ENCODE measurements at places on chromosomes 12 and 14. TPM values are rescaled to one million over a fixed set of nuclear protein-coding genes. Genes with fewer than 3 reads are reported as not detected.

PLEKHG7 gene
- 8.2 TPM for total RNA-seq

DNA sequence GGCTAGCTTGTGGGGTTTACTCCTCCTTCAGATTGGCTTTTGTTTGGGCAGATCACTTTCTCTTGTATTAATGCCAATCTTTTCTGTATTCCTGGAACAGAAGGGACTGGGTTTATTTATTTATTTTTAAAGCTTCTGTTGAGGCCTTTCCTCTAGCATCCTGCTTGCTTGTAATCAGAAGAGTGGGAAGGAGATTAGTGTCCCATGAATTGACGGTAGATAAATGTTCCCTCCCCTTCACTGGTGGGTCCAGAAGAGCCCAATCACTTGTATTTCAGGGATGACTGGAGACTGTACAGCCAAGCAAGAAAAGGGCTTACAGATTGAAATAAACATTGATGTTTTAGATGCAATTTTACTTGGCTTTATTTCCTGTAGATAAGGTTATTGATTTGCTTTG lies 71.0 kb downstream of the LIN52 start:
- DNase-seq, result no peak

- DNase-seq, result peak; percentile 62
Measured at GRCh38 chr12:118034429-118035189, 18.1 kb downstream of the RFC5 start.

SLC38A4 gene
- total RNA-seq, result 22.1 TPM

DNA sequence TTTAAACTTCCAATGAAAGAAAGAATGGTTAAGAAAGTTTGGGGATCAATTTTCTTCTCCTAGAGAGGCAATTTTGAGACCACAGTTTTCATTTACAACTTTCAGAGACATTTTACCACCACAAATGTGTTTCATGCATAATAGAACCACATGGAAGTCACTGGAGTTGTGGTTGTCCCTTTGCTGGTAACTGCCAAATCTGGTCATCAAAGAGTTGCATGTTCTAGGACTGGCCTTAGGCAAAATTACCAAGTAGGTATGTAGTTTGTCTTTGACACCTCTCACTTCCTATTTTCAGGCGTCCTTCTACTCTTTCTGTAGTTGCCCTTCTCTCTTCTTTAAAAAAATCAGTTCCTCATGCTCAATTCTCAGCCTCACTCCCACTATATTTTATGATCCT lies 54.3 kb upstream of the TMX1 start:
- DNase-seq, result no peak

GRCh38 chr14:58839233-58839632 lies 201.5 kb downstream of the DACT1 start:
- no peak for DNase-seq

ADSS1 gene
- total RNA-seq, result 20.7 TPM

GRCh38 chr14:95519699-95520098 lies 3.2 kb upstream of the SYNE3 start:
- DNase-seq, result no peak

GRCh38 chr12:48280572-48280971 lies 70.1 kb downstream of the ZNF641 start:
- DNase-seq, result no peak

MYF5 gene
- 7.5 TPM for total RNA-seq

DNA sequence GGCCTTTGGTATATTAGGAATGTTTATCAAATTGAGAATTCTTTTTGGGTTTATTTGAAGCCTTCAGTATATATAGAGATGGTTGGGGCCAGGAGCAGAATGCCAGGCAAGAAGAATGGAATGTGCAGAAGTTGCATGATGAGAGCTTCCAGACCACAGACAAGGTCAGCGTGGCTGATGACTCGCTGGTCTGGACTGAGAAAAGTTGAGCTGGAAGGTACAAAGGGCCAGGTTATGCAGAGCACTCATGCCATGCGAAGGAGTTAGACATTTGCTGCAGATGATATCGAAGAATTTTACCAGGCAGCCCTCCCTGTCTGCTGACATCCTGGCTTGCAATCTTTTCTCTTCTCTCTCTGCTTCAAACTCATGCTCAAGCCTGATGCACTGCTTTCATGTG lies 196.2 kb upstream of the ARHGAP5 start:
- peak; percentile 14 for DNase-seq

DNA sequence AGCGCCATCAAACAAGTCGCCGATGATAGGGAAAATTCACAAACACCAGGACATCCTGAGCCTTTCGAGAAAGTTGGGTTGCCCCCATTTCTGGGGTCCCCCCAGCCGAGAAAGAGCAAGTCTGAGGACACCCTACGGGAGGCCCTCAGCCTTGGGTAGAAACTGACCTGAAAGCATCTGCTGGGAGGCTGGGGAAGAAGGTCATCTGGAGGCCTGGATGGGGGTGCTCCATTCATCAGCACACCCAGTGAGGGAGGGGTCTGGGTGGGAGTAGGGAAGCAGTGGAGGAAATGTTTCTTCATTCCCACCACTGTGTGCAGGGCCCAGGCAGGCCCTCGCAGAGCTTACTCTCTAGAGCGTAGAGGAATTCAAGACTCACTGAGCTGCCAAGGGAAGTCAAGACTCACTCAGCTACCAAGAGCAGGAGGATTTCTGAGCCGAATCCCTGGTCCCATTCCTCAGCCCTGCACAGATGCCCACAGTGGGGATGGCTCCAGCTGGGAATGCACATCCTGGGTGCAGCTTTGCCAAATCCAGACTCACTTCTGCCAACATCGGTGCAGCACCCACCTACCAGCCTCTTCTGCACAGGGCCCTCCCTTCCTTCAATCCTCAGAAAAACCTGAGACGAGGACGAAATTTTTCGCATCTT lies 38.1 kb downstream of the DIO3 start:
- no peak for DNase-seq

DNA sequence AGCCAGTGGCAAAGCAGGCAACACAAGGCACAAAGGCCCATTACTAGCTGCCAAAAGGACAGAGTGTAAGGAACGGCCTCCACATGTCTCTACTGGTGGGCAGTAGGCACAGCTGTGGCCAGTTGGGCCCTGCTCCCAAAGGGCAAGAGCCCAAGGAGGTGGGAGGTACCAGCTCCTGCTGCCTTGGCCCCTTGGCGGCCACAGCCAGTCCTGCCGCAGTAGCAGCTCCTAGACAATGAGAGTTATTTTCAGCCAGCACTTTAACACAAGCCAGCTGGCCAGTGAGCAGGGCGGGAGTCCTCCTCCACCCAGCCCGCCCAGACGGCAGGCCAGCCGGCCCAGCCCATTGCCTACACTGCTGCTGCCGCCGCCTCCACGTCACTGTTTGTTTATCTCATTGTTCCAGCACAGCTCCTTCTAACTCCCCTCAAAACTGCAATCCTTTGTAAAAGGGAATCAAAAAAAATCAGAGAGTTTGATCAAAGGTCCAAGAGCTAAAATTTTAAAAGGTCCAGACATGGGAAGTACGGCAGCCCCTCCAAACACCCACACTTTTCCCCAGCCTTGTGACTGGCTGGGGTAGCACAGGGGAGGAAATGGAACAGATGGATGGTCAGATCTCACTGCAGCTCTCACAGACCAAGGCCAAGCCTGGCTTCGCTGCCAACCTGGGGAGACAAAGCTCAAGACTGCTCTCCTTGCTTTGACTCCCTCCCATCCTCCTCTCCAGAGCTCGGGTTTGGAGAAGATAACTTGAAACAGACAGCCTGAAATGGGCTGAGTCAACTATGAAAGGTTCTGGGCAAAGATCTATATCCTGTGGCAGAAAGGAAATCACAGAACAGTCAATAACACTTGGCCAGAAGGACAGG lies 33.5 kb downstream of the FMNL3 start:
- peak; percentile 94 for DNase-seq

- DNase-seq, result no peak
Measured at GRCh38 chr14:68752271-68753006, 40.4 kb downstream of the ZFP36L1 start.

DNA sequence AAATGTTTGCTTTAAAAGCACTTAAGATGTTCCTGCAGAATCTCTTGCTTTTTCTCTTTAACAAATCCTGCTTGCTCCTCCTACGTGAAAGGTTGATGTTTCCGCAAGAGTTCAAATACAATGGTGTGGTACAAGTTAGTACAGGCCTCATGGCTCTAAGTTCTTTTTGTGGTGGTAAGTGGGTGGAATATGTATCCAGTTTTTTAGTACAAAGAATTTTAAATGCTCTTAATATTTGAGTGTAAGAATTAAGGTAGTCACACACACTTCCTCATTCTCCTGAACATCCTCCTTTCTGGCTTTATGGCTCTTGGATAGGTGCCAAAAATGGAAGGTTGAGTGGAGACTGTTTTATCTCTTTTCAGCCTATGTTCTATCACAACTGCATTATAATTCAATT lies 1.8 kb downstream of the OTOGL start:
- peak; percentile 68 for DNase-seq

DNA sequence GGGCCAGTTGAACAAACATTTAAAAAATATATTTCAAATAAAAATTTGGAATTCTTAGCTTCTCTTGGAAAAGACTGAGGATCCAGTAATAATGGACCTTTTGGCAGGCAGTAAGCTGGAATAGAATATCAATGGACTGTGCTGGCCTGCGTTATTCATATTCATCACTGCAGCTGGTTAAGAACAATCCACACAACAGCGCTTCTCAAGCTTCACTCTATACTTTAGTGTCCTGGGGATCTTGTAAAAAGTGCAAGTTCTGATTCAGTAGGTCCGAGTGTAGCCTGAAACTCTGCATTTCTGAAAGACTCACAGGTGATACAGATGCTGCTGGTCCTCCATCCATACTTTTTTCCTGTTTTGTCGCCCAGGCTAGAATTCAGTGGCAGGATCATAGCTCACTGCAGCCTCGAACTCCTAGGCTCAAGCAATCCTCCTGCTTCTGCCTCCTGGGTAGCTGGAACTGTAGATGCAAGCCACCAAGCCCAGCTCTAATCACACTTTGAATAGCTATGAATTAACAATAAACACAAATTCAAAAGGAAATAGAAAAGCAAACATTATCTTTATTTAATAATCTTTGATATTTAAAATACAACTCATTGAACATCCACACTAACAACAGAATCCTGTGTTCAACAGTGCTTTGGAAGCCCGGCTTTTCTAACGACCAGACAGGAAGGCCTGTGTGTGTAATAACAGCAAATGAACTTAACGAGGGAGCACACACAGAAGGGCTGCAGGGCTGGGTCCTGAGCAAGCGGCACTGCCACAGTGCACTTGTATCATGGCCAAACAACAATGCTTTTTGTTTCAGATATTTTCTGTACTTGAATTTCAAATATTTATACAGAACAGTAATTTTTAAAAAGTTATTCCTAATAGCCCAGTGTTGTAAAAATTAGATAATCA lies 18.4 kb upstream of the TRIP11 start:
- DNase-seq, result no peak

PLEKHH1 gene
- 3.4 TPM for total RNA-seq

DNA sequence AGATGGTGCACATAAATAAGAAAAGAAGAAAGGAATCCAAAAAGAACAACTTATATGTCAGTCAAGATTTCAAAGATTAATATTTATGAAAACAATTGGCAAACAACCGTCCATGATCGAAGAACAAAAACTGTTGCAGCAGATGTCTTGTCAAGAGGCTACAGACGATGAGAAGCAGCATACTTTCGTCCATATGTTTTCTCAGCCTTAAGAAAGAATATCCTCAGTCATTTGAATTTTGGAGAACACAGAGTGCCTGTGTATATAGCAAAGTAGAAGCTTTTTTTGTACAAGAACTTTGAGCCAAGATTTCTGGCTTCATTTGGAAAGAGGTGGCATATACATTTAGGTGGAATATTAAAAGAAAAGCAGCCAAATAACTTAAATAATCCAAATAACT lies 297.2 kb downstream of the ITPR2 start:
- no peak for DNase-seq

SCN8A gene
- 6.0 TPM for total RNA-seq

- DNase-seq, result no peak
Measured at GRCh38 chr14:88037325-88037724, 32.4 kb downstream of the GPR65 start.

GRCh38 chr12:114726092-114726710 lies 42.2 kb upstream of the TBX3 start:
- DNase-seq, result no peak

PLBD1 gene
- 10.1 TPM for total RNA-seq

WNT5B gene
- 101 TPM for total RNA-seq

- DNase-seq, result no peak
Measured at GRCh38 chr14:53399057-53399456, 245.9 kb upstream of the DDHD1 start.

- DNase-seq, result no peak
Measured at GRCh38 chr12:527241-527640, 67.5 kb downstream of the B4GALNT3 start.

DNA sequence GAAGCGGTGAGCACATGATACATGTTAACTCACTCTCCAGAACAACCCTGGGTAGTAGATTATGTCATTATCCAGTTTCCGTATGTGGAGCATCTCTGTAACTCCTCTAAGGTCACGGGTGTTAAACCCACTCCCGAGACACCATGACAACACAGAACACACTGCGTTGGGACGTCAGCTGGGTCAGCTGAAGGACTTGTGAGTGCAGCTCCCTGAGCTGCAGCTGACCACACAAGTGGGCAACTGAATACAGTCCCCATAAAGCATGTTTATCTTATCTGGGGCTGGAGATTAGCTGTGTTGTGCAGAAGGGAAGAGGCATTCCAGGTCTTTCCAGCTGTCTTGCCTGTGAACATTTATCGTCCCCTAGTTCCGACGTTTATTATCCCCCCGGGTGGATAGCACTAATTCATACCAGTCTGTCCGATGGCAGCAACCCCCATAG lies 211.5 kb downstream of the CHST11 start:
- peak; percentile 90 for DNase-seq

GRCh38 chr12:54126696-54127537 lies 61.9 kb downstream of the SMUG1 start:
- DNase-seq, result peak; percentile 84

STYK1 gene
- 2.4 TPM for total RNA-seq

- DNase-seq, result no peak
Measured at GRCh38 chr12:3728686-3729085, 24.2 kb downstream of the CRACR2A start.

YBX3 gene
- 121 TPM for total RNA-seq

LUM gene
- total RNA-seq, result 4,507 TPM

DNA sequence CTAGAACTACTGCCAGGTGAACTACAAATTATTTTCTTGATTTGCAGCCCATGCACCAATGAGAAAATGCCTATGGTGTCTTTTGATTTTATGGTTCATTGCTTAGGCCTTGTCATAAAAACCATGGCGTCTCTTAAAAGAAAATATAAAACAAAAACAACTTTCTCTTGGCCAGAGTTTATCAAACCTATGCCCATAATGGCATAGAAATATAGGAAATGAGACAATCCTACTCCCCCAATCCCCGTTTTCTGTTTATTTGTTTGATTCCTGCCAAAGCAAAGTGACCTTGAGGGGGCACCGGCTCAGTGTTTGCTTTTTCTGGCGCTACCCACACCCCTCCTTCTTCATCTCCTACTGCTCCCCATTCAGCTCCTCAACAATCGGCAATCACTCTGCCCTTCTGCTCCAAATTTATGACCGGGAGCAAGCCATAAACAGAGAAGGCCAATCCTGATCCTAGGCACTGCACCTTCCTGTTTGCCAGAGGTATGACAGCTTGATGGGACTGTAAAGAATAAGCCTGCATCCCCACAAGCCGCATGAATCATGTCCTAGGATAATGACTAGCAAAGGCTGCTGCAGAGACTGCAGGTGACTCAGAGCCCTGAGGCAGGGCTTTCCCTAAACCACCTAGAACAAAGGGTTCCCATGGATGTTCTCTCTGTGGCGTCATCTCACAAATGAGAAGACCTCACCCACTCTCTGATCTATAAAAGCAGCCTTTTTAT lies 874.9 kb downstream of the NRXN3 start:
- DNase-seq, result peak; percentile 12

Data from umbilical cord (tissue), 2 donors.